ENCODE measurements at places on chromosomes 5 and 9.

DNA sequence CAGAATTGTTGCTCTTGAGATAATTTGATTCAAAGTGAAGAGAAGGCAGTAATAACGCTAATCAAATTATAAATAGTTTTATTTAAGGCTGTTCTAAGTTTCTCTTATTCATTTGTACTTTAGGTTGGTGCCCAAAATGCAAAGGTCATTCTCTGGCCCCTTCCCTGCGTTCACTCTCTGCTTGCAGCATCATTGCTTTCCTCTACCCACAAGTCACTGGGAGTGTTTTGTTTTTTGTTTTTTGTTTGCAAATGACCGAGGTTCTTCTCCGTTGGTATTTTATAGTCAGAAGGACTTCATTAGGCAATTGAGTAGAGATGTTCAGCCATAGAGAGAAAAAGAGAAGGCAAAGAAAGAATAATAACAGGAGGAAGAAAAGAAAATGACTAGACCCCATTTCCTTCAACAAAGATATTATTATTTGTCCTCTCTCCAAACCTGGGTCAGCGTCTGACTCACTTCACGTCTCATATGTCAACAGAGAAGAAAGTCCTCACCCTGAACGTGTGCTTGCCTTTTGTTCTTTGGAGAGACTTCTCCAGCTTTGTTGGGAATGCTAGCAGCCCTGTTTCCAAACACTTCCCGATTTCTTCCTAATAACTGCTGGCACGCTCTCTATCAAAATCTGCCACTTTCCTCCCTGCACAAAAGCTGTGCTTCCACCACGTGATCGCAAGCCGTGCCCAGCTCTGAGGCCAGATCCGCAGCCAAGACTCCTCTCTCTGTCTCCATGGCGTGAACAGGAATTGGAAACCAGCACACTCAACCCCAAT, 119.8 kb downstream of the EBF1 start:
- DNase-seq, result peak; percentile 57

- no peak for DNase-seq
Observed at GRCh38 chr5:316210-317085, 5.1 kb upstream of the AHRR start.

DNA sequence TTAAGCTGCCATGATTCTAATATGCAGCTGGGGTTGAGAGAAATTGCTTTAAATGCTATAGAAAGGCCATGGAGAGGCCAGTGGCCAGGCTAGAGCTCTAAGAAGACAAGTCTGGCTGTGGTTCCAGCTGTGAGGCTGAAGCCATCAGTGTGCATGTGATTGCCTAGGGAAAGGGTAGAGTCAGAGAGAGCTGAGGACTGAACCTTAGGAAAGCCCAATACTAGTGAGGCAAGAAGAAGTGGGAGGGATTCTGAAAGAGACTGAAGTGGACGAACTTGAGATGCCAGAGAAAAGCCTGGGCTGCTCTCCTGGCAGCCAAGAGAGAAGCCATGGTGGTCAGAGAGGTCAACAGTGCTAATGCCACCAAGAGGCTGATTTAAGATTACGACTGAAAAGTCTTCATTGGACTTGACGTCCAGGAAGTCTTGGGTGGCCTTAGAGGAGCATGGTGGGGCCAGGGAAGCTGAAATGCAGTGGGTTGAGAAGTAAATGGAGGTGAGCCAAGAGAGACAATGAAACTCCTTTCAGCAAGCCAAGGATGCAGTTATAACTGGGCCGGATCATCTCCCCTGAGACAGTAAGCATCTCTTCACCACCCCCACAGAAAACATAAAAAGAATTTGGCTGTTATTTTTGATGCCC, 133.2 kb downstream of the TMEM174 start:
- no peak for DNase-seq

DNA sequence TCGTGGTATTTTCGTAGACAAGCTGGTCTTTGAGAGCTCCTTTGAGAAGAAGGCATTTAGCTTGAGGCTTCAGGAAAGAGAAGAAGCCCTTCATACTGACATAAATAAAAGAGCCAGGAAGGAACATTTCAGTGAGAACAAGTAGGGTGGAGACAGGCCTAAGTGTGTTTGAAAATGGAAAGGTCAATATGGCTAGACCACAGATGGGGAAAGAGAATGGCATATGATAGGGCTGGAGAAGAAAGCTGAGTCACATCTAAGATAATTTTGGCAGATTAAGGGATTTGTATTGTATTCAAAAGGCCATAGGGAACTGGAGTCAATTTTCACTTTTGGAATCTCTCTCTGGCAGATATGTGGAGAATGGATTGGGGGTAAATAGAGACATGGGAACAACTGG, 374.9 kb downstream of the TMEM38B start:
- no peak for DNase-seq

DNA sequence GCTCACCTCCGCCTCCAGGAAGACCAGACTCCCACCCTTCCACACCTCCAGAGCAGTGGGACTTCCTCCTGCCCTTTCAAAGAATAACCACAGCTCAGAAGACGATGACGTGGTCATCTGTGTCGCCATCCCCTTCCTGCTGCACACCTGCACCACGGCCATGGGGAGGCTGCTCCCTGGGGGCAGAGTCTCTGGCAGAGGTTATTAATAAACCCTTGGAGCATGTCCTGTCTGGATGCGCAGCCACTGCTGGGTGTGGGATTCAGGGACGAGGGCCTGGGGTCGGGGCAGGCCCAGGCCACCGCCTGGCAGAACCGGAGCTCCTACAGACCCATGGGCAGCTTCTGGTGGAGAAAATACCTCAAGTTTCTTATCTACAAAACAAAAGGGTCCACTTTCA, 5.0 kb downstream of the PAEP start:
- no peak for DNase-seq

- DNase-seq, result peak; percentile 27
Observed at GRCh38 chr5:1204693-1205242, 3.4 kb downstream of the SLC6A19 start.

DNA sequence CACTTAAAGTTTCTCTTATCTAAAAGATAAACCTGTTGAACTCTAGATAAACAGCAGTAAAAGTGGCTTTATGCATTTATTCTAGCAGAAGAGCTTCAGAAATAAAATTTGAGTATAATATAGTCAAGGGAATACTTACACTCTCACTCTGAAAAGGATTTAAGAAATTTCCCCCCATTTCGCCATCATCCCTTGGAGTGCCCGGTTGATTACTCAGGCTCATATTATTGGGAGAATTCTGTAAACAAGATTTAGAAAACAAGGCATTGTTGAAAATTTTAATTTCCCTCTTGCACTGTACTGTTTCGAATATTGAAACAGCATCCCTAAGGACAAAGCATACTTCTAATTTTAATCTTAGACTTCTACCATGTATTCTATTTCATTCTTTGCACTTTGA, 34.5 kb upstream of the ACOT12 start:
- no peak for DNase-seq

DNA sequence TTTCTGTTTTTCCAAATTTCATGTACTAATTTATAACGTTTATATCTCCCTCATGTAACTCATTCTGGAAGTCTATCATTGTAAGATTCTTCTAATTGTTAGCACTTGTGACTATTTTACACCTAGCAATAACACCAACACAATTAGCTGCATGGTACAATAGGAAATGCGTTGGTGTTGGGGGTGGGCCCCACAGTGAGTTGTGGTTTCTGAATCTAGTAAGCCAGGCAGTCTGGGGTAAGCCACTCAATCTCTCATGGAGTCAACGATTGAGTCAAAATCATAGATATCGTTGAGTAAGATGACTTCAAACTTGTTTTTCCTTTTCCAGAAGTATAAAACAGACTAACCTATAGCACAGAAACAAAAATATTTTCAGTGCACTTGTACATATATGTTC, 30.0 kb downstream of the IRX1 start:
- no peak for DNase-seq

DNA sequence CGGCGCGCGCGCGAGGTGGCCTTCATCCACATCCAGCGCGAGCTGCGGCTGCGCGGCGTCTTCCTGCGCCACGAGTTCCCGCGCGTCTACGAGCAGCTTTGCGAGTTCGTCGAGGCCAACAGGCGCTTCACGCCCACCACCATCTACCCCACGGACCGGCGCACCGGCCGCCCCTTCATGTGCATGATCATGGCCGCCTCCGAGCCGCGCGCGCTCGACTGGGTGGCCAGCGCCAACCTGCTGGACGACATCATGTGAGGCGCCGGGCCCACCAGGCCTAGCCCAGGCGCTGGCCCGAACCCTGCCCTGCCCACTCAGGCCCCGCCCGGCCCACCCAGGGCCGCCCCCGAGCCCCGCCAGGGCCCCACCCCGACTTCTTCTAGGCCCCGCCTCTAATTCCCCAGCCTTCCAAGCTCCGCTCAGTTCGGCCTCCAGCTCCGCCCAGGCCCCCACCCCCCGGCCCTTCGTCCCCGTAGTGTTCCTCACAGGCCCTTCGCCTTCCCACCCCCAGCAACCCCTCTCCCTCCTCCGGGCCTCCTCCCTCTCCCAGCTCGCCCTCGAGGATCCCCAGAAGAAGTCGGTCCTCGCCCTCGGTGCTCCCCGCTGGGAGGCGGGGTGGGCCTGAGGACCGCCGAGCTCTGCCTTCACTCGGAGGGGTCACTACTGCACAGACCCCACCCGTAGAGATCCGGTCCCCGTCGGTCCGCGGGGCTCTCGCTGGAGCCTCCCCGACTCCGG, 2.0 kb upstream of the PHPT1 start:
- peak; percentile 21 for DNase-seq

- DNase-seq, result no peak
Observed at GRCh38 chr5:151024440-151025249, 4.3 kb downstream of the GPX3 start.

- DNase-seq, result no peak
Observed at GRCh38 chr9:318646-319045, 104.0 kb downstream of the DOCK8 start.

GRCh38 chr5:14183187-14183939, 40.2 kb downstream of the TRIO start:
- DNase-seq, result peak; percentile 42

DNA sequence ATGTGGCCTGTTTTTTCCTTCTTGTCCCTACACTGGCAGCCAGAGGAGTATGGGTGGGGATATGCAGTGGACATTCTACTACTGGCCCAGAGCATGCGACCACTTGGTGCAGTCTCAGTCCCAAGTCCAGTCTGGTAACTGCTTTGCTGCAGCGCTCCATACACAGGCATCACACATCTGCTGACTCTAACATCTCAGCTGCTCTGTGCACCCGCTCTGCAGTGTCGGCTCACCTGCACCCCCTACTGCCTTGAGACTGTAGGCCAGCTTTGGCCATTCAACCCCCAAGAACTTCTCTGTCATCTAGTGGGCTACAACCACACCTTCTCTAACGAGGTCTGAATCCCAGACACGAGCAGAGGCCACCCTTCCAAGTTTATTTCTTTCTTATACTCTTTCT, 46.4 kb upstream of the SLCO6A1 start:
- DNase-seq, result no peak

DNA sequence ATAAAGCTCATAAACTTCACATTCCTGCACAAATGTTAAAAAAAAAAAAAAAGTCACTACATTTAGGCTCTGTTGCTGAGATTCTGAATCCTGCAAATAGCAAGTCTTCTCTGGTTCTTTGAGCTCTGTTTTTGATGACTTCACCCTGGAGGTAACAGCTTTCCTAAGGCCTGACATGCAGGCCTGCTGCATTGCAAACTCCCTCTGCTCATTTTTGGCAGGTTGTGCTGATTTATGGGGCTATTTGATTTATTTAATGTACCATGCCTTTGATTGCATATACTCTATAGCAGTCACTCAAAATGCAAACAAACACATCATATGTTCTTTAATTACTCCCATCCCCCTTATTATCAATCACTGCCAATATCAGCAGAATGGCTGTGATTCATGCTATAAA, 416.1 kb upstream of the IZUMO3 start:
- DNase-seq, result no peak

DNA sequence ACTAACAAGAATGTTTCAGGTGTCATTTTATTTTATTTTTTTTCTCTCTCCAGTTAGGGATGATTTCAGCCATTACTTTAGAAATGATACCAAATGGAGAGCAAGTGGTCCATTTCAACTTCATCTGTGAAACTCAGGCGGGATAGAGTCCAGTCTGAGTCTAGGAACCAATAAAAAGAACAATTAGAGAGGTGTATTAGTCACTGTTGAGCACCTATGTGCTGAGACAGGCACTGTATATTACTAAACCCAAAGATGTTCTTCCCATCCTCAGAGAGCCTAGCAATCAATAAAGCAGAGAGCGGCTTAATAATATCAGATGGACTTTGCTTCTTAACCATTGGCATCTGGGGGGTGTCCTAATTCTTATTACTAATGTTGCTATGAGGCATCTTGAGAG, 410.3 kb upstream of the SLC24A2 start:
- DNase-seq, result no peak

GRCh38 chr9:8494571-8494970, 695.0 kb upstream of the DMAC1 start:
- no peak for DNase-seq

DNA sequence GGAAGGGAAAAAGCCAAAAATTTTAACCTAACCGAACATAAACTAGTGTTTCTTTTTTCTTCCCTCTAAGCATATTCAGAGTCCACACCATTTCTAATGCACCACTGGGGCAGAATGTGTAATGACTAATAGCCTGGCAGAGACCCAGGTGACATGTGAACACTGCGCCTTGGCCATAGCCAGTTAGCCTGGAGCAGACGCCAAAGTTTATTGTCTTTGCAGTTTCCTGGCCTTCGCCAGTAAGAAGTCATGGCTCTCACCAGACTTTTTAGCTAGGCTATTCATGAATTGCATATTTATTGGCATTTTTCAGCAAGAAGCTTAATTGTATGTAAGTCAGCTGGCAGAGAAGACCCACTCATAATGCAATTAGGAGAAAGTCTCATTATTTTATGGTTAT, 182.8 kb upstream of the SLC27A6 start:
- DNase-seq, result no peak

DNA sequence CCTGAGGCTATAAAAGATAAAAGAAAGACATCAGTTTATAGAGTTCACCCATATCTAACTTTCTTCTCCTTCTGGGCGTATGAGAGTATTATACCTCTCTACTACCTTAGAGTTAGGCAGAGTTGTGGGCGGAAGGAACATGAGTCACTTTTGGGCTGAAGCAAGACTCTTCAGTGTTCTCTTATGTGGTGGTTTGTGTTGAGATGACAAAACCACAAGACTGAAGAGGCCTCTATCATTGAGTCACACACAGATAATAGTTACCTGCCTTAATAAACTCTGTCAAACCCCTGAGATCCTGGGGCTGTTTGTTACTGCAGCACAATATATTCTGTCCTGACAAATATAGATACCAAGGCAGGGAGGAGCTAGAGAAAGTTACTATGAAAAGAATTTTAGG, 184.2 kb downstream of the EFNA5 start:
- no peak for DNase-seq

DNA sequence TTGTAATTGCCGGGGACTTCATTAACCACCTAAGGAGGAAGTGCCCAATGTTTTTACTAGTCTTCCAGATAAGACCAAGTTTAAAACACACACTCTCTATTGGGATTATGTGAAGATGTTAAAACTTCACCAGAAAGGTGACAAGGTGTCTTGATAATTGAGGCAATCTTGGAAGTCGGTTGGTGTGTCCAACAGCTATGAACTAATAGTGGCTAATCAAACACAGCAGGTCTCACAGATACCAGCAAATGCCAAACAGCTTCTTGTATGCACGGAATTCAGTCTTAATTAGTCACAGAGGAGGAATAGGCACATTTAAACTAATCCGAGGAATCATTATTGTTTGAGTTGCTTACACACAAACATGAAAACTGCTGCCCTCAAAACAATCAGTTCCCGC, 214.5 kb downstream of the SEC61B start:
- DNase-seq, result no peak

- no peak for DNase-seq
Observed at GRCh38 chr5:149147676-149148075, 6.4 kb downstream of the ABLIM3 start.

Measured in AG08395 (cell line).